Natural killer cell treated with Interleukin-12 subunit alpha and Interleukin-12 subunit beta and Interleukin-15 and Interleukin-18, amount 100 ng/mL, for 72 hours (primary cell): ENCODE measurements at places on chromosomes 2 and 18. TPM values are rescaled to one million over a fixed set of nuclear protein-coding genes. Genes with fewer than 3 reads are reported as not detected.

Gene SERPINB11
- total RNA-seq, result not detected

Gene ANKRD30BL
- not detected for total RNA-seq

DNA sequence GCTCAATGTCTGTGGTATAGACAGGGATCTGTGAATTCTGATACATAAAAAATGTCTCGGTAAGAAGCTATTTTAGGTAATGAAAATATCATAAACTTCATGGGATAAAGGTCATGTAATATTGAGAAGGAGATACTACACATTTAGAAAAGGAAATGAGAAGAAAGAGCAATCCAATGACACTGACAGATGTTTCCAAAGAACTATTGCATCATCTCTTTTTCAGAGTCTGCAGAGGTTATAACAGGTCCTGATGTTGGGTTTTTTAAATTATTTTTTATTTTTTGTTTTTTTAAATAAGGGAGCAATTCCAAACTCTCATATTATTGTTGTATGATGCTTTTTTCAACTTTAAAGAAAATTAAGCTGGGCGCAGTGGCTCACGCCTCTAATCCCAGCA is 176.9 kb downstream of the KCNH7 start:
- DNase-seq, result no peak

GRCh38 chr2:108571286-108571685 is 37.0 kb downstream of the LIMS1 start:
- no peak for DNase-seq

- no peak for DNase-seq
Observed at GRCh38 chr2:128803222-128803621, 484.6 kb upstream of the HS6ST1 start.

Gene DNAH7
- total RNA-seq, result 0.11 TPM

DNA sequence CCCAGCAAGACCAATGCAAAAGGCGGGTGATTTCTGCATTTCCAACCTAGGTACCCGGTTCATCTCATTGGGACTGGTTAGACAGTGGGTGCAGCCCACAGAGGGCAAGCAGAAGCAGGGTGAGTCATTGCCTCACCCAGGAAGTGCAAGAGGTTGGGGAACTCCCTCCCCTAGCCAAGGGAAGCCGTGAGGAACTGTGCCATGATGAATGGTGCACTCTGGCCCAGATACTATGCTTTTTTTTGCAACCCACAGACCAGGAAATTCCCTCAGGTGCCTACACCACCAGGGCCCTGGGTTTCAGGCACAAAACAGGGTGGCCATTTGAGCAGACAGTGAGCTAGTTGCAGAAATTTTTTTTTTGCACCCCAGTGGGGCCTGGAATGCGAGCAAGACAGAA is 662.6 kb upstream of the ACVR2A start:
- peak; percentile 61 for DNase-seq

Gene FIGN
- not detected for total RNA-seq

Gene SRD5A2
- total RNA-seq, result not detected

DNA sequence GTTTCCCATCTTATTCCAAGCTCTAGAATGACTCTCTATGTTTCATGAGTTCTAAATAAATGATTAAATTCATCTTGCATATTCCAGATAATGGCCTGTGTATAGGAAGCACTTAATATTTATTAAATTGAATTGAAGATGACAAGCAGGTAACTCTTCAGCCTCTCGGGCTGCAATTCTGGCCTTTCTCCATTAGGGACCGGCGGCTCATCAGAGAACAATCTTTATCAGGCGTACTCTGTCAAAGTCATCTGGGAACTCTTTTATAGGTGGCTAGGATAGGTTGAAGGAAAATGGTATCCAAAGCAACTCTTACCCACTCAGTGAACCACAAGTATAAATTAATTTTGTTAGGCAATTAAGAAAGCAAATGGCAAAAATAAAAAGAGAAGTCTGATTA is 308.5 kb downstream of the NOL4 start:
- no peak for DNase-seq

GRCh38 chr18:48820483-48821250 is 130.1 kb downstream of the SMAD7 start:
- peak; percentile 75 for DNase-seq

DNA sequence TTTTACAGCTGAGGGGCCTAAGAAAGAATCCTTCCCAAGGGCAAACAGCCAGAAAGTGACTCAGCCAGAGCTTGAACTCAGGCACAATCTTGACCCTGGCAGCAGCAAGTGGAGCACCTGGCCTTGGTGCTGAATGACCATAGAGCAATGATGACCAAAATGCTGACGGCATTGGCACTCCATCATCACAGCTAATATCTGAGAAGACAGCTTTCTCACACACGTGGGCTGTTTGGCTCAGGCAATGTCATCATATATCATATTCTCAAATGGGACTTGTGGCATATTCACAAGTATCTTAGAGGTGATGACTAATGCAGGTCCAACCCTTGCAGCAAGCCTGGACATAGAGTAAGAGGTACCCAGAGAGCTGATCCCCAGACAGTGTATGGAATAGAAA is 443.9 kb upstream of the MYT1L start:
- DNase-seq, result no peak

- DNase-seq, result no peak
Observed at GRCh38 chr2:128727914-128728313, 409.2 kb upstream of the HS6ST1 start.

GRCh38 chr2:120017201-120017600 is 4.3 kb downstream of the EPB41L5 start:
- no peak for DNase-seq

DNA sequence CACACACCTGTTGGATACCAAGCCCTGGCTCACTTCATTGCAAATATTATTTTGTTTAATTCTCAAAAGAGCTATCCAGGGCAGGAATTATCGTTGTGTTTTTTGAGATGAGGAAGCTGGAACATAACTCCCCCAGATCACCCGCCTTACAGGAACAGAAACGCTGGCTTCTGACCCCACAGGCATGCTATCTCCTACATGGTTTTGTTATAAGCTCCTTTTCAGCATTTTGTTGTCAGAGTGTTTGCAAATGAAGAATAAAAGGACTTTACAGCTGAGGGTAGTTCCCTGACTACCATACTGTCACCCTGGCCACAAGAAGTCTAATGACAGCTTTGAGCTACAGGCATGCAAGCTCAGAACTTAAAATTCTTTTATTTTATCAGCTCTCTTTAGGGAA is 62.0 kb upstream of the MRPS9 start:
- no peak for DNase-seq

- DNase-seq, result no peak
Observed at GRCh38 chr2:169933124-169933711, 106.0 kb downstream of the UBR3 start.

DNA sequence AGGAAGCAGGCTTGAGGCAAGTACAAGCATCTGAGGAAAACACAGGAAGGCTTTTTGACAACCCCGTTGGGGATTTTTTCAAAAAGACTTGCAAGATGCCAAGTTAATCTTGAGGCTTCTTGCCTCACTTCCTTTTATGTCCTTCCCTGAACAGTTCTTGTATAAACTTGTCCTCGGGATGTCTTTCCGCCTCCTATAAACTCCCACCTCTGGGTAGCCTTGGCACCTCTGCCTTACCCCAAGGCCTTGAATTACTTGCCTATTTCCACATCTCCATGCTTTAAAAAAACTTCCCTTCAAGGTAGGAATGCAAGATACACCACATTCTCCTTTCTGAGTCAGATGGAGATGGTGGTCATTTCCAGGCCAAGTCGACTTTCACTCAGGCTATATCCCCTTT is 106.4 kb upstream of the RBBP8 start:
- DNase-seq, result no peak

GRCh38 chr2:168624028-168624427 is 168.0 kb downstream of the CERS6 start:
- no peak for DNase-seq

DNA sequence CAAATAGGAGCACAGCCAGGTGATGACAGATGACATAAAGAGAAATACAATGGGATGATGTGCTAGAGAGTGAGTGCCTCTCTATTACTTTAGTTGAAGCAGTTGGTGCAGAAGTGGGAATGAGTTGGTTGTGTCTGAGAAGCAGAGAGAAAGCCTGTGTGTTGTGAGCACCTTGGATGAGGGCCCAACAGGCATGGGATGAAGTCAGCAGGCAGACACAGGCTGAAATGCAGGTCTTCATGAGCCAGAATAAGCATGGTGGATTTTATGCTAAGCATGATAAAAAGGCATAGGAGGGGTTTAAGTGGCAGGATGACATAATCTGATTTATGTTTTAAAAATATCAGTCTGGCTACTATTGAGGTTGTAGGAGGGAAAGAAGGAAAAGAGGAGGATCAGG is 71.5 kb downstream of the KLHL14 start:
- DNase-seq, result no peak

DNA sequence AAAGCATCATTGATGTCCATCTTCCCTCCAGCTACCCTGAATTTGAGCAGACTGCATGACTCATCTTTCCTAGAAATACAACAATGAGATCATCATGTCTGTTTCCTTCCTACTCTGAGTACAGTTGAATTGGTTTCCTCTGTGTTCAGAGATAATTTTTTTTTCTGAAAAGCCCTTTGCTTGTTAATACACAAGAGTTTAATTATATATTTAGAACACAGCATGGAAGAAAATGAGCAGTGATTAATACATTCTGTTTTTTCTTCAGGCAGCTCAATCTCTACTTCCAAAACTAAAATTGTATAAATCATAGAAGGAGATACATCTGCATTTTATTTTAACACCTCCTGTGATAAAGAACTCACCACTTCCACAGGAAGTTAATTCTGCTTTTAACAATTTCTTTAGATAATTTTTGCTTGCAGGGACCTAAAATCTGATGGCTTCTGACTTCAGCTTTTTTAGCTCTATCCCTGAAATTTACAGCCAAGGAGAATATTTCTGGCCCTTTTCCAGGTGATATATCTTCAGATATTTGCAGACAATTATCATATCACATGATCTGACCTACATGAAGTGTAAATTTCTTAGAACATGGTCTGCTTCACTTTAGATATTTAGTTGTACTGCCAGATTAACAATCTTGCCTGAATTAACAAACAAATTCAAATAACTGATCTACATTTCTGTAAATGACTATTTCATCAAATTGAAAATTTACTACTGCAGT is 249.0 kb downstream of the TRIB2 start:
- DNase-seq, result no peak

- DNase-seq, result no peak
Observed at GRCh38 chr2:85771486-85771885, 17.7 kb downstream of the ATOH8 start.

GRCh38 chr18:77754475-77755044 is 504.9 kb downstream of the GALR1 start:
- DNase-seq, result no peak

Gene PRKCE
- total RNA-seq, result 30.1 TPM
